Hindlimb muscle (tissue), 1 donor: ENCODE measurements at places on chromosomes 6 and 20. TPM values are rescaled to one million over a fixed set of nuclear protein-coding genes. Genes with fewer than 3 reads are reported as not detected.
A peak's percentile ranks its signal among the peaks of the same experiment; 100 is the strongest.

GRCh38 chr6:41346441-41346840 lies 11.0 kb downstream of the NCR2 start:
- DNase-seq, result no peak

DNA sequence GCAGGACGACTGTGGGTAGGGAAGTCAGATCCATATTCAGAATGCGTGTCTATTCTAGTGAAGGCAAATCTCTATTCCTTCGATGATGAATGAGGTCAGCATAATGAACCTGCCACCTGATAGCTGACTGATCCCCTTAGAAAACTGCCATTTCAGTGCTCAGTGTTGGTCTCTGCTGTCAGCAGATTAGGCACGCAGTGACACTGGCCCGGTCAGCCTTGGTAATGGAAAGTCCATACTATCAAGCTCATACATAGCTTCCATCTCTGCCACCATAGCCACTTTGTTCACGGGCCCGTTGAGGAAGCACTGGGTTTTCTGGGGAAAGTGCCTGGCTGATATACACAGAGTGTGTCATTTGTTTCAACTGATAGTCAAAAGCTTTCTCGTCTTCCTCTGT lies 54.0 kb downstream of the C6orf52 start:
- no peak for DNase-seq

- DNase-seq, result peak; percentile 64
These were observed 546 bp downstream of the C6orf136 start for GRCh38 chr6:30647242-30648116.

GRCh38 chr6:115765966-115766365 lies 294.7 kb downstream of the FRK start:
- DNase-seq, result no peak

DNA sequence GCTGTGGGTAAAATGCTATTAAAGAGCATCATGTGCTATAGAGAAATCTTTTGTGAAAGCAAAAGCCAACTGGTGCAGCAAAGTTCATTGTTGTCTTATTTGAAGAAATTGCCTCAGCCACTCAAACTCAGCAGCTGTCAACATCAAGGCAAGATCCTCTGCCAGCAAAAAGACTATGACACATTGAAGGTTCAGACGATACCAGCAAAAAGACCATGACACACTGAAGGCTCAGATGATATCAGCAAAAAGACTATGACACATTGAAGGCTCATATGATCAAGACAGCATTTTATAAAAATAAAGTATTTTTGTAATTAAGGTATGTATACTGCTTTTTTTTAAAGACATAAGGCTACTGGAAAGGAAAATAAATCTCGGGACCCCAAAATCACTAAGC lies 118.4 kb upstream of the RUNX2 start:
- DNase-seq, result no peak

DNA sequence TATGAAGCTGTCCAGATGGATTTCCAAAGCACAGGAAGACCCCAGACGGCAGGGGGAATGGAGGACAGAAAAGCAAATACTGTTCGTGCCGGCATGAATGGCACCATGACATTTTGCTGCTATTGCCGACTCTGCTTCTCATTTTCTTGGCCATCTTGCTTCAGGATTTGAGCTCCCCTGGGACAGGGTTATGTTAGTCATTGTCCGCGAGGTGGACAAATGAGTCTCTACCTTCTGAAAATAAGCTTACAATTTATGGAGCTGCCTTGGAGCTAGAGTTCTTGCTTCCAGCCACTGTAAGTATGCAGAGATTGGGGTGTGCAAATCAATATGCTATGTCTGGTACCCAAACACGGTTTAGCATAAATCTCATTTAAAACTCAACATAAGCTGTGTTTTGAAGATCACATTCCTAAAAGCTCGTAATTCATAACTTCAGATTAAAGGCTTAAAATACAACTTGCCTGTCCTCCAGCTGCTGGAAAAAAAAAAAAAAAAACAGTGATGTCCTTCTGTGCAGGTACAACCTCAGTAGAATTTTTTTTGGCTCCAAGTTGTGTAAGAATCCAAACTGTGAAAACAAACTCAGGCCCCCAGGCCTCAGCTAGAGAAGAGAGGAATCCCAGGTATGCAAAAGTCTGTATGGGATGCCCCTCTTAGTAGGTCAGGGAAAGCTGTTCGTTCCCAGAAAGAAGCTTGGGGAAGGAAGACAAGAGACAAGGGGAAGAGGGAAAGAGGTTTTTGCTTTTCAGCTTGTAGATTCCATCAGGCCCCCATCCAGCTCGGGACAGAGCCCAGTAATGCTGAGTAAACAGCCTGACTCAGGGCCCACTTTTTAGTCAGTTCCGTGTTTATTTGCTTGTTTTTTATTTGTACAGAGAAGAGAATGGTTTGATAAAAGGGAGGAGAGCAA lies 184.2 kb upstream of the FOXA2 start:
- DNase-seq, result peak; percentile 61

GRCh38 chr20:35947489-35947888 lies 6.8 kb downstream of the SCAND1 start:
- DNase-seq, result no peak

- no peak for DNase-seq
These were observed 100.0 kb downstream of the RPP40 start for GRCh38 chr6:4903751-4904370.

- DNase-seq, result no peak
These were observed 745 bp upstream of the AGPAT1 start for GRCh38 chr6:32176476-32177182.

DNA sequence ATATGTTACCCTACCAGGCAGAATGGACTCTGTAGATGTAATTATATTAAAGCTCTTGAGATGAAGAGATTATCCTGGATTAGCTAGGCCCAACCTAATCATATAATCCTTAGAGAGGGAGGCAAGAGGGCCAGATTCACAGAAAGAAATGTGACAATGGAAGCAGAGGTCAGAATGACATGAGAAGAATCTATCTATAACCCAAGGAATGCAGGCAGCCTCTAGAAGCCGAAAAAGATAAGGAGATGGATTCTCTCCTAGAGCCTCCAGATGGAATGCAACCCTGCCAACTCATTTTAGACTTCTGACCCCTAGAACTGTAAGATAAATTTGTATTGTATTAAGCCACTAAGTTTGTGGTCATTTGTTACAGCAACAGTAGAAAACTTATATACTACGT lies 12.3 kb downstream of the PXT1 start:
- no peak for DNase-seq

GRCh38 chr20:32632461-32633354 lies 41.0 kb downstream of the C20orf203 start:
- no peak for DNase-seq

DNA sequence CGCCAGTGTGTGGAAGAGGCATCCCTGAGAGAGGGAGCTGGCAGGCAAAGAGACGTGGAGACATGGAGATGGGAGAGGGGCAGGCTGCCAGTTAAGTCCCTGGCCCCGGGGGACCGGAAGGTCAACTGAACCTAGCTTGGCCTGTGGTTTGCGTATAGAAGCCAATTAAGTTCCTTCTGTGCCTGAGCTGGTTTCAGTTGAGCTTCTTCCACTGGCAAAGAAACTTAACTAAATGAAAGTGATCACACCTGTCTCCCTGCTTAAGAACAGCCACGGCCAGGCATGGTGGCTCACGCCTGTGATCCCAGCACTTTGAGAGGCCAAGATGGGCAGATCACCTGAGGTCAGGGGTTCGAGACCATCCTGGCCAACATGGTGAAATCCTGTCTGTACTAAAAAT lies 26.7 kb upstream of the NNAT start:
- DNase-seq, result no peak

DNA sequence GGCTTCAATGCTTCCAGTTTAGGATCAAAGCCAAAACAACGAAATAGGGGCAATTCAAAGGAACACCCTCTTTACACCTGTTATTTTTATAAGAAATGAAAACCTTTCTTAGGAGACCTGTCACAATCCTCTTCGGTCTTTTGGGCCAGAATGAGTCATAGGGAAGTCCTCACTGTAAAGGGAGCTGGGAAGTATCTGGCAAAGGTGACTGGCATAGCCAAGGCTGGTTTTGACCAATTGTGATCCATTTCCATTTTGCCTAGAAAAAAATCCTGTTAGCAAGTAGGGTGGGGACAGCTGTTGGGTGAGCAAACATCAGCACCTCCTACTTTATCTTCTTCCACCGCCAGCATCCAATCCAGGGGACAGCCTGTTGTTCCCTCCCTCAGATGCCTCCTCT lies 343.2 kb upstream of the SULF2 start:
- DNase-seq, result no peak

DNA sequence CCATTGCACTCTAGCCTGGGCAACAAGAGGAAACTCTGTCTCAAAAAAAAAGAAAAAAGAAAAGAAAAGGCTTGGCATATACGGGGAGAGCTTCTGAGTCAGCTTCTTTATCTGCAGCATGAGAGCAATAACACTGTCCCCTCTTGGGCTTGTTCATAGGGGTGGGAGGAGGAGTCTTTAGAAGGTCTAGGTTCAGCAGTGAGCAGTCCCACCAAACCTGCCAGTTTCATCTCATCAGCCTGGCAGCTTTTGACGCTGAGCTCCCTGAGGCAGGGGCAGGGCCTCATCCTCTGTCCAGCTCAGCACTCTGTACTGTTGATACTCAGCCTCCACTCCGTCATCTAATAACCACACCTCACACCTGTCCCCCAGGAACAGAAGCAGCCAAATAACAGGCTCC lies 5.6 kb upstream of the C6orf132 start:
- no peak for DNase-seq

DNA sequence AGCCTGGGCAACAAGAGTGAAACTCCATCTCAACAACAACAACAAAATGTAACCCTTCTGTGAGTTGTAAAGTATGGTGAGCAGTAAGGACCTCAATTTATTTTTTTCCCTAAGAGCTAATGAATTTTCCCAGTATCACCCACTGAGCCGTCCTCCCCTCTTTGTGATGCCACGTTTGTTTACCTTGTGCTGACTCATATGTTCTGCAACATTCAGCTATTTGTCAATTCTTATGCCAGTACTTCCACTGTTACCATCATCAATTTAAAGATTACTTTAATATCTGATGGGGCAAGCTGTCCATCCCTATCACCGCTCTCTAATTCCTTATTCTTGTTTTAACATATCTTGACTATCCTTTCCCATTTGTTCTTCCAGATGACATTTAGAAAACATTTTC lies 37.5 kb downstream of the MAK start:
- DNase-seq, result no peak

GRCh38 chr20:17315407-17316231 lies 88.8 kb downstream of the PCSK2 start:
- DNase-seq, result no peak

- DNase-seq, result no peak
These were observed 55.2 kb downstream of the ZFAND3 start for GRCh38 chr6:37874726-37875125.

DNA sequence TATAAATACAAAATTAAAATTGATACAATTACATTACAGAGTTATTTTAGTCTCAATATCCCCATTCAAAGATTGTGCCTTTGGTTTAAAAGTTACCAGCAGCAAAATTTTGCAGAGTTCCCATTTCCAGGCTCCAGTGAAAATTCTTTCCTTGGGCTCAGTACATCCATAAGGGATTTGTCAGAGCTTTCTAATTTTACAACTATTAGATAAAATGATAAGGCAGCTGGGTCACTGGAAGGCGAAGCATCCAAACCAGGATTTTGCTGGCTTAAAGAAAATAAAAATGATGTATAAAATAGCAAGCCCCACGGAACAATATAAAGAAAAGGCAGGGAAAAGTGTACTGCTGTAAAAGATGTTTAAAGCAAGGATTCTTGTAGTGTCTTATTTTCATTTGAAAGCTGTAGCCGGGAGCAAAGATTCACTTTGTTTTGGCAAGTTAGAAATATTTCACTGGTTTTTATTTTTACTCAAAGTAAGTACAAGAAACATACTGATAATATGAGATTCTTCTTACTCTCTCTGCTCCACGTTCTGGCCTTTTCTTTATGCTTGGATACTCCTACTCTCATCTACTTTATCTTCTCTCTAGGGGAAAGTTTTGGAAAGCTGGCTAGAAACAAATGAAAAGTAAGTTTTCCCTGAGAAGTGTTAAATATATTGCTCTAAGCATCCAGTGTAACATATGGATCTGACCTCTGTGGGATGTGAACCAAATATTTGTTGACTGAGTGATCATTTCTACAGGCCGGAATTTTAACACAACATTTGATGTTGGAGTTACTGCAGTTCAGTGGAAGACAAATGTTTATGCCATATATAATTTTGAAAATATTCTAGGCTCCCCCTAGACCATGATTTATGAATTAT lies 488.4 kb downstream of the PHF3 start:
- DNase-seq, result peak; percentile 36

DNA sequence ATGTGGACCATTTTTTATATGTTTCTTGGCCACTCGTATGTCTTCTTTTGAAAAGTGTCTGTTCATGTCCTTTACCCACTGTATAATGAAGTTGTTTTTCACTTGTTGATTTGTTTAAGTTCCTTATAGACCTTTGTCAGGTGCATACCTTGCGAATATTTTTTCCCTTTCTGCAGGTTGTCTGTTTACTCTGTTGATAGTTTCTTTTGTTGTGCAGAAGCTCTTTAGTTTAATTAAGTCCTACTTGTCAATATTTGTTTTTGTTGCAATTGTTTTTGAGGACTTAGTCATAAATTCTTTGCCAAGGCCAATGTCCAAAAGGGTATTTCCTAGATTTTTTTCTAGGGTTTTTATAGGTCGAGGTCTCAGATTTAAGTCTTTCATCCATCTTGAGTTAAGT lies 66.2 kb downstream of the UNC5CL start:
- no peak for DNase-seq

- no peak for DNase-seq
These were observed 101.5 kb downstream of the NRSN1 start for GRCh38 chr6:24227556-24227955.

GRCh38 chr6:70315079-70315751 lies 12.3 kb upstream of the COL9A1 start:
- DNase-seq, result no peak

DNA sequence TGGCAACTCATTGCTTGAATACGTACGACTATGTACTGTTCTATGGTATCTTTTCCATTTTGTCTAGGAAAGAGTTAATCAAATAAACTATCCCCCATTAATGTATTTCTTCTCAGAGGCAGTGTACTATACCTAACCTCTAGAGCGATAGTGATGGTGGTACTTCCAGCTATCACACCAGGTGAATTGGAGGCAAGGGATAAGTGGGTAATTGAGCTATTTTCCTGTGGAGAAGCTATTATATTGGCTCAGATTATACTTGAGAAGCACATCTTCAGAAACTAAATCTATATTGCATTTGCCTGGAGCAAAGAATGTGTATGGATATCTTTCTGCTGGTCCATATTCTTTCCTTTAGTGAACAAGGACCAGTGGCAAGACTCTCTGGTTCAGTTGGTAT lies 430.7 kb upstream of the KHDRBS2 start:
- DNase-seq, result no peak

MCUR1 gene
- 26.9 TPM for polyA plus RNA-seq

SYCP2 gene
- polyA plus RNA-seq, result 3.9 TPM

PROKR2 gene
- polyA plus RNA-seq, result not detected

ZNF311 gene
- 2.4 TPM for polyA plus RNA-seq

KCNQ5 gene
- 0.76 TPM for polyA plus RNA-seq

KHDRBS2 gene
- polyA plus RNA-seq, result not detected

SLC35B2 gene
- polyA plus RNA-seq, result 29.5 TPM

RTEL1 gene
- polyA plus RNA-seq, result 12.2 TPM

GDAP1L1 gene
- polyA plus RNA-seq, result 0.30 TPM

SALL4 gene
- polyA plus RNA-seq, result 1.0 TPM

NR2E1 gene
- not detected for polyA plus RNA-seq
